NCI-H1436 treated with DMSO at 0.1 percent for 48 hours (cell line): ENCODE measurements at places on chromosomes 3 and 15.

DNA sequence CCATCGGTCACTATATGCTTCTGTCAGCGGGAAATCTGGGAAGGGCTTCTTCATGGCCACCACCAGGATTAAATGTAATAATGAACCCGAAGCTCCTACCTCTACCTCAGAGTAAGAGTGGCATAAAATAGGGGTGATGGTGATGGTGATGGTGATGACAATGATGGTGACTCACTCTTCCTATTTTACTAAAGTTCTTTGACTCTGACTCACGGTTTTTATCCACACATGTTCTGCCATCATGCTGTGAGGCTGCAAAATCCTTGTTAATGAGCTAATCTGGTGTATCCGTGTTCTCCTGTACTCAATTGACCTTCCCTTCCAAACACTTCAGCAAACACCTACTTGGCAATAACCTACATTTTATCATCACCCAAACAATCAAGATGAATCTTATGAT lies 18.3 kb upstream of the FOXP1 start:
- no peak for DNase-seq

DNA sequence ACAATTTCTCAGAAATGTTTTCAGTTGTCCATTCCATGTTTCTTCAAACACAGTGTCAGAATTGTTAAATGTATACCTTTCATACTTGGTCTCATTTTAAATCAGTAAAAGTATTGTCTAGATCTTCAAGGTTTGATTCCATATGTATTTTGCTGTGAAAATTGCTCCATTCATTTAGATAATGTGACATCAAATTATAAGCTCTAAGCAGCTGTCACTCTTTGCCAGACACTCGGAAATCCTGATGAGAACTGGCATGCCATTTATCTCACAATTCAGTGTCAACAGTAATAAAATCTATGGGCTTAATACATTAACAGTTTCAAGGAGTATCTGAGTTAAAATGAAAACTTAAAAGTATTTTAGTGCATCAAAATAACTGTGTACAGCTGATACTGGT lies 1025.3 kb upstream of the EPHA6 start:
- DNase-seq, result no peak

DNA sequence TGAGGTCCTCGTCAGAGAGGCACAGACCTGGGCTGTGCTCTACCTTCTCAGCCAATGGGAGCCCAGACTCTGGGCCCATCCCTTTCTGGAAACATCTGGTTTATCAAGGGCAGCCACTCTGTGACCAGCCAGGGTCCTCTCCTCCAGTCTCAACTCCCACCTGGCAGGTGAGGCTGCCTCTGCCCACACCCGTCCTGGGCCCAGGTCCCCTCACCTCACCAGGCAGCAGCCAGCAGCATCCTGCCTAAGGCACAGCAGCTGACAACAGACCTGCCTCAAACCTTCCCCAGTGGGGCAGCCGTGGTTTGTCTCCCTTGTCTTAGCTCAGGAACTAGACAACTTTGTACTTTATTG lies 8.7 kb upstream of the VIPR1 start:
- DNase-seq, result no peak

- no peak for DNase-seq
These were observed 1165.2 kb downstream of the TBL1XR1 start for GRCh38 chr3:176032043-176032442.

- peak; percentile 77 for DNase-seq
These were observed 5.8 kb upstream of the SUCNR1 start for GRCh38 chr3:151867666-151868065.

DNA sequence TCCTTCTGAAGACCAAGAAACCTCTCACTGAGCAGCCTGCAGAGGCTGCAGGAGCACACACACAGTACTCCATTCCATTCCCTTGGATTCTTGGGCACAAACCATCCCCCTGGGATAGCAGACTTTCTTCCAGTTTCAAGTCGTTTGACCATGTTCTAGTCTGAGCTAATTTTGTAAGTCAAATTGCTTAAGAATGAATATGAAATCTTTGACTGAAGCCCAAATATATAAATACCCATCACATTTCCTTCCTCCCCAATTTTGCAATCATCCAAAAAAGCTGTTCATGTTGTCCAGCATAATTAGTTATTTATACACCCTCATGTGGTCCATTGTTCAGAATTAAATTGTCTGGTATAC lies 231.2 kb upstream of the TPRG1 start:
- DNase-seq, result no peak

GRCh38 chr3:154164387-154164786 lies 43.2 kb downstream of the ARHGEF26 start:
- no peak for DNase-seq

GRCh38 chr15:51677452-51677851 lies 3.9 kb upstream of the SCG3 start:
- DNase-seq, result no peak

DNA sequence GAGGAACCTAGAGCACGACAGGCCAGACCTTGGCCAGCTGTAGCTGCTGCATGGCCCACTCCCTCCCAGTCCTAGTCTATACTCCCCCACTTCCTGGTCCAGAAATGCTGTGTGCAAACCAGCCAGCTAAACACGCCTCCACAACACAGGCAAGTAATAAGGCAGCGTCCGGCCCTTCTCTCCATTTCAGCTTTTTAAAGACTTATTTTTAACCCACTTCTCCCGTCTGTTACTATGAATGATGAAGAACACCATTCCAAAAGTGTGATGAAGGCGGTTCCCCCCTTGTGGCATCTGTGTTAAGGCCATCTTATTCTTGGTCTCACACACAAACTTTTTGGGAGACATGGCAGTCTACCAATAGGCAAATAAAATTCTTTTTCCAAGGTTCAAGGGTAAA lies 164.1 kb upstream of the CHRNA7 start:
- no peak for DNase-seq

GRCh38 chr3:187946163-187946691 lies 201.0 kb upstream of the BCL6 start:
- peak; percentile 64 for DNase-seq

DNA sequence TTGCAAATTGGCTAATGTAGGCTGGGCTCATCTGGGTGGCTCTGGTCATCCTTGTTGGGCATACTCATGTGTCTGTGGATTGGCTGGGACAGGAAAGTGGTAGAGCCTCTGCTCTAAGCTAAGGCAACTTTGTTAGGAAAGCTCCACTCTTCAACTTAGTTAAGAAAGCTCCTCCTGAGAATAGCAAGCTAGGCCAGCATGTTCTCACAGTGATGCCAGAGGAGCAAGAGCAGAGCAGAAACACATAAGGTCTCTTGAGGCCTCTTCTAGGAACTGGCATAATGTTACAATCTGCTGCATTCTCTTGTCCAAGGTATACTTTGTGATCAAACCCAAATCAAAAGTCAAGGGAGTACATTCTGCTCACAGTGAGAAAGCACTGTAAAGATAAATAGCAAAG lies 158.6 kb upstream of the RORA start:
- DNase-seq, result no peak

DNA sequence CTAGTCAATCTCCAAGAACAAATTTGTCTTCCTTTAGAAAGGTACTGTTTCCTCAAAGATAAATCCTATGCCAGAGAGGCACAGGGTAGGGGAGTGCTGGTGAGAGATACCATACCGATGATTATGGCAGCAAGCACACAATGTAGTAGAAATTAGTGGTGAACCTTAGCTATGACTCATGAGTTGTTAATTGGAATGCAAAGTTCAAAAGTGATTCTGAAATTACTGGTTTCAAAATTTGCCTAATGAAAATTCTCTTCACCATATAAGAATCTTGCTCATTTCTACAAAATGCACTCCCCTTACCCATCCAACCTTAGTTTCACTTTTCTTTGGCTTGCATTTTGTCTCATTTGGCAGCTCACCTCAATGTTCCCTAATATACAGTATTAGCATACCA lies 139.5 kb upstream of the SLC2A2 start:
- no peak for DNase-seq

- DNase-seq, result no peak
These were observed 4.2 kb upstream of the PEX5L start for GRCh38 chr3:180040966-180041365.

- DNase-seq, result no peak
These were observed 134.6 kb downstream of the MEIS2 start for GRCh38 chr15:36965570-36966342.

GRCh38 chr3:147371140-147371539 lies 35.2 kb downstream of the ZIC4 start:
- no peak for DNase-seq

DNA sequence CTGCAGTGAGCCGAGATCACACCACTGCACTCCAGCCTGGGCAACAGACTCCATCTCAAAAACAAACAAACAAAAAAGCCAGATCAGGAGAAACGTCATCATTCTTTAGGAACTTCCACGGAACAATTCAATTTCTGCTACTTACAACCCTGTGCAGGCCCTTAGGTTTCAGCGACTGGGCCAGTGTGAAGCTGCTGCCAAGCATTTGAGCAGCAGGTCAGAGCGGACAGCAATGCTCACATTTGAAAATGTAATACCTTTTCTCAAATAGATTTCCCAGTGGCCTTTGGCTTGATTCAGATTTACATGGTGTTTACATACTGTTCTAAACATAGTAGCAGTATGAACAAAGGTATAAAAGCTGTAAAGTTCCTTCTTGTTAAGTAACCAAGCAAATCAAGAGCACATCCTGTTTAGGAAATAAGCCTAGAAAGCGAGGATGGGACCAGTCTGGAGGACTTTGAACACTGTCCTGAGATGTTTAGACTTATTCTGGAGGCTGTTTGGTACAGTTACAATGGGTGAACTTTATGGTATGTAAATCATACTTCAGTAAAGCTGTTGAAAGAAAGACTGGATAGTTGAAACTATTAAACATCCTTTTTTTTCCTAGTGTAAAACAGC lies 141.2 kb downstream of the HCN4 start:
- no peak for DNase-seq

DNA sequence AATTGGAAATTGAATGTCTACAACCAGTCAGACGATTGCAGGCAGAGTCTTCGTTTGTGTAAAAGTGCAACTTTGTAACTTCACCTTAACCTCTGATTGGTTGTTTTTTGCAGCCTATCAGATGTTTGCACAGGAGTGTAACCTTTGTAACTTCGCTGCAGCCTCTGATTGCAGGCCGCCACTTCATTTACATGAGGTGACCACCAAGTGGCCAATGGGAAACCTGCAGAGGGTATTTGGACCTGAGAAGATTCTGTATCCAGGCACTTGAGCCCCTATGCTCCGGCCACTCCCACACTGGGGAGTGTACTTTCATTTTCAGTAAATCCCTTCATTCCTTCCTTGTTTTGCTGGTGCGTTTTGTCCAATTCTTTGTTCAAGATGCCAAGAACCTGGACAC lies 68.1 kb upstream of the PFN2 start:
- DNase-seq, result no peak

GRCh38 chr3:78863306-78864203 lies 904.2 kb downstream of the ROBO1 start:
- DNase-seq, result no peak
